ENCODE measurements at places on chromosomes 11 and 22. TPM values are rescaled to one million over a fixed set of nuclear protein-coding genes. Genes with fewer than 3 reads are reported as not detected.

The CAPN5 gene
- total RNA-seq: 12.5 TPM

The NAALAD2 gene
- total RNA-seq: 0.85 TPM

The PKP3 gene
- total RNA-seq: 2.1 TPM

The MRGPRX3 gene
- not detected for total RNA-seq

The SPTY2D1 gene
- total RNA-seq: 24.7 TPM

The KDM4E gene
- total RNA-seq: not detected

The CCDC81 gene
- 12.1 TPM for total RNA-seq

The CNIH2 gene
- total RNA-seq: 0.85 TPM

The DCDC1 gene
- total RNA-seq: 0.19 TPM

The ZBTB16 gene
- under 0.01 TPM for total RNA-seq

The SLC43A1 gene
- total RNA-seq: 13.0 TPM

The TEX54 gene
- not detected for total RNA-seq

The SCGB1A1 gene
- not detected for total RNA-seq

The TREH gene
- total RNA-seq: not detected

The PGGHG gene
- 9.6 TPM for total RNA-seq

The RAD9A gene
- total RNA-seq: 6.2 TPM

The CARD18 gene
- total RNA-seq: not detected

The TYR gene
- total RNA-seq: not detected

The KCNJ4 gene
- not detected for total RNA-seq

The MMP13 gene
- not detected for total RNA-seq

The ARHGAP20 gene
- total RNA-seq: 2.3 TPM

The CTSF gene
- 11.7 TPM for total RNA-seq

The PTDSS2 gene
- 31.9 TPM for total RNA-seq

The SULT4A1 gene
- under 0.01 TPM for total RNA-seq

The COMMD9 gene
- total RNA-seq: 34.4 TPM

The SYT12 gene
- total RNA-seq: 2.0 TPM

The ACRV1 gene
- not detected for total RNA-seq

The ZNF70 gene
- total RNA-seq: 4.0 TPM

The ABCG4 gene
- 0.19 TPM for total RNA-seq

The ARHGEF12 gene
- total RNA-seq: 80.3 TPM

The RIMBP3C gene
- total RNA-seq: 0.38 TPM

The BBOX1 gene
- 0.19 TPM for total RNA-seq

The P4HA3 gene
- total RNA-seq: 47.9 TPM

The DDI1 gene
- total RNA-seq: not detected

The LIN7C gene
- total RNA-seq: 85.1 TPM

Measured in regular cardiac myocyte (primary cell).